Renal cortical epithelial cell (primary cell): ENCODE measurements at places on chromosomes 5 and 9. TPM values are rescaled to one million over a fixed set of nuclear protein-coding genes. Genes with fewer than 3 reads are reported as not detected.

The HTR1A gene
- total RNA-seq = 0.35 TPM in 1 of 2 replicates, not detected in the other

The CDKN2B-AS1 gene
- 3.9 and 4.7 TPM in 2 replicates for total RNA-seq

The RAB3C gene
- total RNA-seq = not detected in 2 replicates

The ADGRV1 gene
- 0.35 and 0.55 TPM in 2 replicates for total RNA-seq

The CFAP157 gene
- 0.10 TPM in 1 of 2 replicates, not detected in the other for total RNA-seq

The OR1K1 gene
- not detected in 2 replicates for total RNA-seq

The SPOCK1 gene
- 36.8 and 224 TPM in 2 replicates for total RNA-seq

The LHFPL2 gene
- 19.2 and 25.7 TPM in 2 replicates for total RNA-seq

The EGFL7 gene
- total RNA-seq = 3.8 and 19.4 TPM in 2 replicates

The ORM2 gene
- total RNA-seq = not detected in 2 replicates

The STPG3 gene
- not detected in 2 replicates for total RNA-seq

The PCAT7 gene
- total RNA-seq = 0.30 and 1.0 TPM in 2 replicates

The PCDHB16 gene
- 0.17 and 1.4 TPM in 2 replicates for total RNA-seq

The CETN3 gene
- 17.7 and 25.2 TPM in 2 replicates for total RNA-seq

The AIF1L gene
- 322 and 450 TPM in 2 replicates for total RNA-seq

The CTNNA1 gene
- total RNA-seq = 624 and 687 TPM in 2 replicates

The PCDHGA12 gene
- total RNA-seq = 0.52 and 1.7 TPM in 2 replicates

The CCDC192 gene
- total RNA-seq = not detected in 2 replicates

The CCL21 gene
- not detected in 2 replicates for total RNA-seq

The SET gene
- 395 and 577 TPM in 2 replicates for total RNA-seq

The DYNC2I2 gene
- 46.4 and 59.7 TPM in 2 replicates for total RNA-seq

The PAEP gene
- total RNA-seq = not detected in 2 replicates

The CSNK1G3 gene
- total RNA-seq = 73.8 and 91.8 TPM in 2 replicates

The TAF1L gene
- total RNA-seq = under 0.01 TPM in 1 of 2 replicates, not detected in the other

The MPDZ gene
- total RNA-seq = 23.8 and 78.3 TPM in 2 replicates

The ELAVL2 gene
- total RNA-seq = 0.15 and 1.2 TPM in 2 replicates

The PRRX2 gene
- total RNA-seq = 0.45 TPM in 1 of 2 replicates, not detected in the other

The FOXE1 gene
- total RNA-seq = 19.6 and 57.1 TPM in 2 replicates

The HRH2 gene
- total RNA-seq = 0.10 TPM in 1 of 2 replicates, not detected in the other
